Natural killer cell treated with Interleukin-12 subunit alpha and Interleukin-12 subunit beta and Interleukin-15 and Interleukin-18, amount 100 ng/mL, for 72 hours (primary cell): ENCODE measurements at places on chromosomes 2 and 18.

GRCh38 chr2:50401772-50402653 lies 629.9 kb downstream of the NRXN1 start:
- no peaks in the 10 kb centered on the region for H3K27me3 ChIP-seq
- no peaks in the 10 kb centered on the region for H3K4me1 ChIP-seq
- no peak for DNase-seq
- no peaks in the 10 kb centered on the region for H3K36me3 ChIP-seq
- no peak overlapping the region for H3K27ac ChIP-seq

DNA sequence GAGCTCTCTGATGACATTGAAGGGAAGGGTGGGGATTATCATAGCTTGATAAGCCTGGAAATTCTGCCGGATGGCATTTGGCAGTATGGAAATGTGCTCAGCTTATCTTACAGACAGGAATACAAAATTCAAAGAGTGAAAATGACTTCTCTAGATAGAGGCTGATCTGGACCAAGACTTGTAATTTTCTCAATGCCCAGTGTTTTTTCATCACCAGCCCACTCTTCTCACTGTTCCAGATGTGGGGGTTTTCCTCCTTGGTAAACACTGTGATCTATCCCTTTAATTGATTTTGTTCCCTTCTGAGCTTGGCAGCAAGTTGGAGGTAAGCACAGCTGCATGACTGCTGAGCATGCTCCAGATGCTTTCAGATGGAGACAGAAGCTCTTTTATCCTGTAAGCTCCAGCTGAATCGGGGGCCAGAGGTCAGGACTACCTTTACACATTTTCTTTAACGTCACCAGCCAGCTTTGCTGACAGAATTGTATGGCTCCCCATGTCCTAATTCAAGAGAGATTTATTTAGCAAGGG lies 287.4 kb upstream of the TCF4 start:
- H3K27me3 ChIP-seq, result no peaks in the 10 kb centered on the region
- H3K4me1 ChIP-seq, result no peaks in the 10 kb centered on the region
- no peaks in the 10 kb centered on the region for H3K36me3 ChIP-seq
- no peak overlapping the region for H3K4me3 ChIP-seq
- no peak for DNase-seq

DNA sequence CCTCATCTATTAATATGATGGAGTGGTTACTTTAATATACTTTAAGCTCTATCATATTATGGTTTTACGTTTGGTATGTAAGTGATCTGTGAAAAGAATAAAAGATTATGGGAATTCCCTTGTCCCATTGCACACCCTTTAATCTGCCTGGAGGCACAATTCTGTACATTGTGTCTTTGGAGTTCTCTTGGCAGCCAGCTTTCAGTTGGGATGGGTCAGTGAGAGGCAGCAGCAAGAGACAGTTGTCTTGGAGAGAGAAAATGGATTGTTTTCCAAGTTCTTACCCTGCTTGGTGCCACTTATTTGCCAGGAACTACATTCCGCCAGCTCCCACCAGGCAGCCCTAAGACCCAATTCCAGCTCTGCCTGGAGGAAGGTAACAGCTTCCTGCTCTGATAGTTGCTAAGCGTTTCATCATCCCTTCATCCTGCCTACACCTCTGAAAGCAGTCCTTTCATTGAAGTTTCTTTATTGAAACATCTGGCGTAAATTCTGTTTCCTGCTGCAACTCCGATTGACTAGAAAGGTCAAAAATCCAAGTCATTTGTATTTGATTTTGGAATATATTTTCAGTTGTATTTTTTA lies 365.2 kb downstream of the AKAIN1 start:
- no peak for DNase-seq
- H3K4me1 ChIP-seq, result no peaks in the 10 kb centered on the region
- no peak overlapping the region for H3K27ac ChIP-seq
- H3K27me3 ChIP-seq, result no peaks in the 10 kb centered on the region
- H3K4me3 ChIP-seq, result no peak overlapping the region

- no peaks in the 10 kb centered on the region for H3K27me3 ChIP-seq
- no peak overlapping the region for H3K27ac ChIP-seq
- no peaks in the 10 kb centered on the region for H3K4me1 ChIP-seq
- no peak for DNase-seq
- H3K4me3 ChIP-seq, result no peak overlapping the region
- H3K36me3 ChIP-seq, result peaks cover 34% of the 10 kb centered on the region
Observed at GRCh38 chr2:135843671-135844070, 6.7 kb upstream of the LCT start.

DNA sequence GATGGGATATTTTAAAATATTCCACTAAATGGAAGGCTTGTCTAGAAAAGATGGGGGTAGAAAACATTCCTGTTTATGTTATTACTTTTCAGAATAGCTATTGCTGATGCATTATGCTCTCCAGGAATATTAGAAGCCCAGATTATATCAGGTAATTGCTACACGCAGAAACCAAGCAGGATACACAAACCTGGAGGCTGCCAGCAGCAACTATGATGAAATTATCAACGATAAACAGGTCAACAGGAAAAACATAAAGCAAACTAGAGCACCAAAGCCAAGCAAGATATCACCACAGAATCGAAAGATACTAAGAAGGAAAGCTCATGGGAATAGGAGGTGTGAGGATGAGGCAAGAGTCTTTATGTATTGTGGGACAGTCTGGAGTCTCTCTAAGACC lies 113.2 kb upstream of the SPATS2L start:
- no peaks in the 10 kb centered on the region for H3K4me1 ChIP-seq
- no peak overlapping the region for H3K4me3 ChIP-seq
- DNase-seq, result no peak
- no peaks in the 10 kb centered on the region for H3K36me3 ChIP-seq

DNA sequence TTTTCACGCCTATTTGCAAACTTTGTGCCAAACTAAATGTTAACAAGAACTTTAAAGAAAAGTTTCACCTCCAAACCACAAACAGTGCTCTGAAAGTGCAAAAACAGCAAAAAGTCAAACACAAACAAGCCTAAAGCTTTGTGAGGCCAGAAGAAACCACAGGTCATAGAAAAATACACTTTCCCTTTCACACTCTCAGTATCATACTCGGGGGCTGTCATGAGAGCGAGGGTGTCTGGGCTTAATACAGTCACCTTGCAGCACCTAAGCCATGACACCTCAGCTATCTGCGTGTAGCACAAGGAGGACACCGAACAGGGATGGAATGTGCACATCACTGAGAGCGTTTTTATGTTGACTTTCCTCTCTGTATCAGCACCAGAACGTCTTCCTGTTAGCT lies 26.6 kb upstream of the SEH1L start:
- H3K4me1 ChIP-seq, result peaks cover 16% of the 10 kb centered on the region
- no peak overlapping the region for H3K27ac ChIP-seq
- H3K27me3 ChIP-seq, result peaks cover 9% of the 10 kb centered on the region
- H3K4me3 ChIP-seq, result peak overlapping the region; percentile 61
- no peaks in the 10 kb centered on the region for H3K36me3 ChIP-seq

GRCh38 chr2:161135951-161136593 lies 24.2 kb upstream of the TANK start:
- H3K4me3 ChIP-seq, result peak overlapping the region; percentile 91
- peak overlapping the region; percentile 88 for H3K27ac ChIP-seq
- no peak for DNase-seq
- H3K36me3 ChIP-seq, result peaks cover 29% of the 10 kb centered on the region
- H3K27me3 ChIP-seq, result no peaks in the 10 kb centered on the region
- peaks cover 61% of the 10 kb centered on the region for H3K4me1 ChIP-seq

DNA sequence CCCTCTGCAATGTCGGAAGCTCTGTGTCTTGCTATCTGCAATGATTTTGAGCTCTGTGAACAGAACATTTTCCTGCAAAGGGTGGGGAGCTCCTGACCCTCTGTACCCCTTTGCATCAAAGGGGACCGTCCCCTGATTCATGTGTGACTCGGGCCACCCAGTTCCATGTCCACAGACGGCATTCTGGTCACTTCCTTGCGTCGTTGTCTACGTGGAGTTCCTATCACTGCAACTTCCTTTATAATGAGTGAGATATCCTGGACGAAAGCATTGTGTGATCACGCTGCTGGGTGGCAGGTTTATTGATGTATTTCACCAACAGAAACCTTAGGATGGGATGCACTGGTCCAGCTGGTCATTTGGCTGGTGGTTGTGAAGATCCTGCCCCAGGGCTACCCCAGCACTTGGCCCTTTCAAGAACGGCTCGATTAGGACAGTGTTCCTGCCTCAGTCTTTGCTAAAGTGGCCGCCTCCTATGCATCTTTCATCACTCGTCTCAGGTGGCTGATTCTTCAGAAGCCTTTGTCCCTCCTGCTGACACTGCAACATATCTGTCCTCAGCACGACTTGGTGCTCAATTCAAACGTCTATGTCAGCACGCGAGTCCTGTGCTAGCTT lies 202.7 kb downstream of the ACKR3 start:
- H3K27ac ChIP-seq, result no peak overlapping the region
- H3K4me1 ChIP-seq, result no peaks in the 10 kb centered on the region
- no peaks in the 10 kb centered on the region for H3K36me3 ChIP-seq
- H3K4me3 ChIP-seq, result no peak overlapping the region

DNA sequence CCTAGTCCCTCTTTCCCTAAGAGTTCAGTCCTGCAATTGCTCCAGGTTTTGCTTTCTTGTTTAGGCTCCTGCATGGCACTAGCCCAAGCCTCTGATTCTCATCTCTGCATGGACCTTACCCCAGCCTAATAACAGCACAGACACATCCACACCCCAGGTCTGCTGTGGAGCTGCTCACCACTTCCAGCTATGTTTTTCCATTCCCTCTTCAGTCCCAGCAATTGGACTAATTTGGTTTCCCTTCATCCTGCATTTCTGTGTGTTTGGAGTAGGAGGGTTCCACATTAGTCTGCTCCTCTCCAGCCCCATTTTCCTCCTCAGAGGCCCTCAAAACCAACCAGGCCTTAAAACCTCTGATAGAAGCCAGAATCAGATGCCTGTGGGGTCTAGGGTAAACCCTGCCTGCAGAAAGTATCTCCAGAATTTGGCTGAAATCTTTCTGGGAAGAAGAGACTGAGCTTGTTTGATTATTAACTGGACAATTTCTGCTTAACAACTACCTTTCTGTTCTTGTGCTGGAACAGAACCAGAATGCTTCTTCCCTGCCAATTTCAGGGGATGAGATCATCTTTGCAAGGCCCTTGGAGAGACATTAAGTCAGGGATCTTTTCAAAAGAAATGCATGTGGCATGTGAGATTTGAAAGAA lies 95.9 kb downstream of the GFPT1 start:
- no peaks in the 10 kb centered on the region for H3K4me1 ChIP-seq
- no peak overlapping the region for H3K4me3 ChIP-seq
- no peak for DNase-seq
- H3K27ac ChIP-seq, result no peak overlapping the region

DNA sequence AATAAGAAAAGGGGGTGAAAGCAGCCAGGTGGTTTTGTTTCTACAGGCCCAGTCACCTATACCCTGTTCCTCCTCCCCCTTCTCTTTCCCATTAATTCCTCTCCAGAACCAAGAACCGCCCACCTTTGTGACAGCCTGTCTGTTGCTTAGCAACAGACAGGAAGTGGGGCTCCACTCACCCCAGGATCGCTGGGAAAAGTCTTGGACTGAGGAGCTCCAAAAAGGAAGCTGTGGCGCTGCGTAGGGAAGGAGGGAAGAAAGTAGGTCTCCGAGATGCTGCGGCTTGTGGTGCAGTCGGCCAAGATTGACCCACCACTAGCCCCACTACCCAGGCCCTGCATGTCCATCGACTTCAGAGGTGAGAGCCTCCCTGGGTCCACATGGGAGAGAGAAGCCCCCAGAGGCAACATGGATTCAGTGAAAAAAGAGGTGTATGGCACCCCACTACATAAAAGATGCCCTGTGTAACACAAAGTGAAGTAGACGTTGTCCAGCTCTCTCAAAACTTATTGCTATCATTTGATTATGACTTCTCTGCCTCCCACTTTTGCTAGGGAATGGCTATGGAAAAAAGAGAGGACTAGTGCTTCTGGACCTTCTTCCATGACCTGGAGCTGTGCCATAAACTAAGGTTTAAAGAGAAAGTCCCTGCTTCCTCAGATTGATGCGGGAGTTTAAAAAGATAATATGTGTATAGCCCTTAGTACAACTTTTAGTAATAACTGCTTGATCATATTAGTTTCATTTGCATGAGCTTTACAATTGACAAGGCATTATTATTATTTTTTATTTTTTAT lies at the start of gene FER1L5:
Gene FER1L5 (plus strand): TSS at position 201 of the 797 bp plus-strand sequence. CDS start 73 bp downstream, at position 274.
- no peak for DNase-seq
- no peak within 1 kb of the TSS for H3K4me3 ChIP-seq
- no peaks in the 10 kb centered on the region for H3K27me3 ChIP-seq
- peaks cover 2% of the 10 kb centered on the region for H3K4me1 ChIP-seq
- no peaks in the 10 kb centered on the region for H3K36me3 ChIP-seq
- no peak within 1 kb of the TSS for H3K27ac ChIP-seq

GRCh38 chr2:50929661-50930060 lies 102.3 kb downstream of the NRXN1 start:
- no peaks in the 10 kb centered on the region for H3K36me3 ChIP-seq
- H3K27me3 ChIP-seq, result no peaks in the 10 kb centered on the region
- no peak overlapping the region for H3K27ac ChIP-seq
- DNase-seq, result no peak
- no peak overlapping the region for H3K4me3 ChIP-seq
- no peaks in the 10 kb centered on the region for H3K4me1 ChIP-seq

GRCh38 chr2:121089166-121089510 lies 195.9 kb downstream of the TFCP2L1 start:
- H3K4me1 ChIP-seq, result no peaks in the 10 kb centered on the region
- DNase-seq, result no peak
- peaks cover 3% of the 10 kb centered on the region for H3K27me3 ChIP-seq
- H3K4me3 ChIP-seq, result no peak overlapping the region
- no peaks in the 10 kb centered on the region for H3K36me3 ChIP-seq

GRCh38 chr18:6427286-6427685 lies 12.6 kb upstream of the L3MBTL4 start:
- H3K4me1 ChIP-seq, result peaks cover 4% of the 10 kb centered on the region
- H3K4me3 ChIP-seq, result no peak overlapping the region
- H3K36me3 ChIP-seq, result no peaks in the 10 kb centered on the region
- no peaks in the 10 kb centered on the region for H3K27me3 ChIP-seq
- no peak for DNase-seq

GRCh38 chr2:36676364-36676763 lies 20.1 kb upstream of the VIT start:
- no peak overlapping the region for H3K27ac ChIP-seq
- no peak for DNase-seq
- peaks cover 14% of the 10 kb centered on the region for H3K36me3 ChIP-seq
- H3K27me3 ChIP-seq, result peaks cover 56% of the 10 kb centered on the region
- H3K4me1 ChIP-seq, result peaks cover 14% of the 10 kb centered on the region

DNA sequence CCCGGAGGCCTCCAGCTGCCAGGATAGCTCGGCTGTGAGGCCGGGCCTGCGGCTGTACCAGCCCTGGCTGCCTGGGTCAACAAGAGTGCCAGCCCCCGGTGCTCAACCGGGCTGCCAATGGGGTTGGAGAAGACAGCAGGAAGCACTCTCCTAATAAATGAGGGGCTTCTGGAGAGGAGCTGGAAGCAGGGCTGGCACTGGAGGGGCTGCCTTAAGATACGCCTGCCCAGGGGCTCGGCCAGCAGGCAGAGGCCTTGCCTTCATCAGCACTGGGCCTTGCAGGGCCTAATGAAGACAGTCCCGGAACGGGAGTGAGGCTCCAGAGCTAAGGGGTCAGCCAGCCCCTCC lies 73.6 kb downstream of the TEX51 start:
- no peak overlapping the region for H3K27ac ChIP-seq
- H3K4me3 ChIP-seq, result no peak overlapping the region
- H3K4me1 ChIP-seq, result no peaks in the 10 kb centered on the region
- H3K27me3 ChIP-seq, result peaks cover 45% of the 10 kb centered on the region
- DNase-seq, result no peak
- H3K36me3 ChIP-seq, result no peaks in the 10 kb centered on the region
